ENCODE measurements at places on chromosomes 7 and 10.

- no peak for ATAC-seq
These were observed 7.2 kb upstream of the BHLHA15 start for GRCh38 chr7:98203964-98204605.

DNA sequence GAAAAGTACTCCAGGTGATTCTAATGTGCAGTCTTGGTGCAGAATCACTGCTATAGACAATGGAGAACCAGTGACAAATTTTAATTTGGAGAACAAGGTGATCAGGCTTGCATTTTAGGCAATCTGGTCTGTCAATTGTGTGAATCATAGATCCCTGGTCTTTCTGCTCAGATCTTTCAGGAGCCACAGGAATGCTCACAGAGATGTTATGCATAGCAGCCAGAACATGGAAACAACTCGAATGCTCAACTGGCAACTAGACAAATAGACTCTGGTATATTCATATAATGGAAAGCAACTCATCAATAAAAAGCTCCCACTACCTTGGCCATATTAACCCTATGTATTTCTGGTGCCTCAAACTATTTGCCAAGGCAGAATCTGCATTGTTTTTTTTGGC lies 209.1 kb downstream of the PHF14 start:
- no peak for ATAC-seq

GRCh38 chr7:32323712-32324111 lies 166.5 kb downstream of the LSM5 start:
- no peak for ATAC-seq

- ATAC-seq, result no peak
These were observed 57.8 kb downstream of the PALD1 start for GRCh38 chr10:70536196-70536861.

GRCh38 chr7:91565499-91566401 lies 301.5 kb downstream of the FZD1 start:
- peak; percentile 18 for ATAC-seq

DNA sequence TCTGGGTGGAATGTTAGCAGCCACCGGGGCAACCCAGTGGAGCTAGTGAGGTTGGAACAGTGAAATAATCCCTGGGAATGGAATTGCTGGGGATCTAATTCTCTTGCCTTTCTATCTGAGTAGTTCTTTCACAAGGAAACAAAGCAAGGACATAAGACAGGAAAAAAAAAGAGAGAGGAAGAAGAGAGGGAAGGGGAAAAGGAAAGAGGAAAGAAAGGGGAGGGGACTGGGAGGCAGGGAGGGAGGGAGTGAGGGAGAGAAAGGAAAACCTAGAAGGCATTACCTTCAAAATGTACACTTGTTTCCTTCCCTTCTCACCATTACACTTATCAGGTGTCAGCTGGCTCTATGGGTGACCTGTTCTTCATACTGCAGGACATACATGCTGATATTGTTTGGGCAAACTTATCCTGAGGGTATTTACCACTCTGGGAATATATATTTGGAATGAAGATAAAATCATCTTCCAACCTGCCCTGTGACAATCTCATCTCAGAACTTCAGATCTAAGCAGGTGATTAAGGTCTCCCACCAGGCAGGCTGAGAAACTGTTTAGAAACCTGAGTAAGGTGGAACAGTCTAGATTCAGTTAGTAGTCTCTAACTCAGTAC lies 50.0 kb upstream of the KCNIP2 start:
- no peak for ATAC-seq

DNA sequence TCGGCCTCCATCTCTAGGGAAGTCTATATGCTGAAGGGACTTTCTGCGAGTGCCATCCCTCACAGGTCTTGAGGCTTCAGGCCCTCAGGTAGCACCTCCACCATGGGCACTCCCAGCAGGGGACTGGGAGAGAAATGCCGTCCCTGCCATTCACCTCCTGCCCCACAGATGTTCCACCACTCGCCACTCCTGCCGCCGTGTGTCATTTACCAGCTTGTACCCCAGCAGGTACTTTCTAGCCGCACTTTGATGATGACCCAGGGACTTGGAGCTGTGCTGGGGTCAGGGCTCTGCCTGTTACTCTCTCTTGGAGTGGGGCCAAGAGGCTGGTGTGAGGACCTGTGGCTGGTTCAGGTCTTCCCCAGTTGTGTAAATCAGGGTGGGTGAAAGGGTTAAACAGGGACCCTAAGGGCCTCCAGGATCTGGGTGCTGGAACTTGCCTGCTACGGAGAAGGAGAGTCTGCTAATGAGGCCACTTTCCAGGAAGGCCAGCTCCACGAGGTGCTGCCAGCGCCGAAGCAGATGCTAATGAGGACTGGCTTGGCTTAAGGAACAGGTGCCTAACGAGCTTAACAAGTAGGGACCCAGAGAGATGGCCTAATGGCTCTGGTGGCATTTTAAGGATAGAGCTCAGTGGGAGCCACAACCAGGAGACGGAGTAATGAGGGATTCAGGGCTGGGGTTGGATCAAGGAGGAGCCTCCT lies 32.4 kb downstream of the CRHR2 start:
- ATAC-seq, result no peak

DNA sequence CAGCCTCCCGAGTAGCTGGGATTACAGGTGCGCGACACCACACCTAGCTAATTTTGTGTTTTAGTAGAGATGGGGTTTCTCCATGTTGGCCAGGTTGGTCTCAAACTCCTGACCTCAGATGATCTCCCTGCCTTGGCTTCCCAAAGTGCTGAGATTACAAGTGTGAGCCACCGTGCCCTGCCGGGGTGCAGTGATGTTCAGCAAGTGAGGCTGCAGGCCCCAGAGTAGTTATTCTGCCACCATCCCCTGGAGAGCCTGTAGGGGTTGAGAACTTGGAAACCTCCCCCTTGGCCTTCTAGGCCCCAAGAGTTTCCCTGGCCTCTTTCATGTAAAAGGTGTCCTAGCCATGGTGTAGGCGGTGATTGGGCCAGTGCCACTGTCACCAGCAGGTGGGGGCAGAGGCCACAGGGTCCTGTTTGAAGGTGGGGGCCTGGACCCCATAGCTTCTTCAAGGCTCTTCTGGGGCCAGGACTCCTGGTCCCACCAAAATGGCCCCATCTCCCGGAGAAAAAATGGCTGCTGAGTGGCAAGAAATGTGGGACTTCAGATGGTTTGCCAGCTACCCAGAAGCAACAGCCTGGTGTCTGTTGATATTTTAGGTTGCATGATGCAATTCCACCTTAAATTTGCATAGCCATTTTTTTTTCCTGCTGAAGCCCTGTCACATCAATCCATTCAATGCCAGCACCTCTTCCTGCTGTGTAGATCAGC lies 25.5 kb upstream of the INMT start:
- no peak for ATAC-seq

DNA sequence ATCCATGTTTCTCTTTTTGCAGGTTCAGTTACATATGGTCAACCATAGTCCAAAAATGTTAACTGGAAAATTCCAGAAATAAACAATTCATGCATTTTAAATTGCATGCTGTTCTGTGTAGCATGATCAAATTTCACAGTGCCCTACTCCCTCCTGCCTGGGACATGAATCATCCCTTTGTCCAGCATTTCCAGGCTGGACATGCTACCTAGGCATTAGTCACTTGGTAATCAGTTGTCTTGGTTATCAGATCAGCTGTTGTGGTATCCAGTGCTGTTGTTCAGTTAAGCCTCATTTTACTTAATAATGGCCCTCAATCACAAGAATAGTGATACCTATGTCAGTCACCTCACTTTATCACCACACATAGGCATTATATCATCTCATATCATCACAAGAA lies 7.3 kb upstream of the PNLIP start:
- no peak for ATAC-seq

- ATAC-seq, result peak; percentile 19
These were observed 10.5 kb downstream of the LSM5 start for GRCh38 chr7:32479574-32480200.

DNA sequence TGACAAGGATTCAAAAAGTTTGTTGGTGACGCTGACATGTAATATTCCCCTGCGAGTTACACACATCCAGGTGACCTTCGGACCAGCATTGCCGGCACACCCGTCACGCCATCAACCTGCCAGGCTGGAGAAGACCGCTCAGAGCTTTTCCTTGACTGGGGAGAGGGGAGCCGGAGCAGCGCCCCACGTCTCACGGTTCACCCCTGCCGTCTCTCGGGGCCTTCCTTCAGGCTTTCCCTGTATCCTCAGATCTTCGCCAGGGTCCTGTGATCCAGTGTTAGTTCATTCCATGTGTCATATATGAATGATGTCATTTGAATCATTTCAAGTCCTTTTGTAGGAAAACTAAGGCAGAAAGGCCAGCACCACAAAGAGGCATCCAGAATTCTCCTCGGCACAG lies 127.8 kb downstream of the MGMT start:
- no peak for ATAC-seq

GRCh38 chr10:100735337-100736143 lies 9.8 kb upstream of the PAX2 start:
- ATAC-seq, result no peak

- ATAC-seq, result no peak
These were observed 70.3 kb downstream of the PARP12 start for GRCh38 chr7:139992353-139993044.

DNA sequence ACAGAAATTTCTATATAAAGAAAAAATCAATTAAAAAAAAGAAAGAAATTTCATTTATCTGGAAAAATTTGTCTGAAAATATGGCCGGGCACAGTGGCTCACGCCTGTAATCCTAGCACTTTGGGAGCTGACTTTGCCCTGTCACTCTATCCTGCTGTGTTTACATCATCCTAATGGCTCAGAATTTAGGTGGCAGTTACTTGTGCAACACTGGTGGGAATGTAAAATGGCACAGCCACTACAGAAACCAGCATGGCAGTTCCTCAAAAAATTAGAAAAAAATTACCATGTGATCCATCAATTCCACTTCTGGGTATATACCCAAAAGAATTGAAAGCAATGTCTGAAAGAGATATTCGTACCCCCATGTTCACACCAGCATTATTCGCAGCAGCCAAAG lies 405.2 kb upstream of the AUTS2 start:
- ATAC-seq, result no peak

Data from esophagus mucosa (tissue), 1 donor.